ENCODE measurements at places on chromosomes 7 and 10.

DNA sequence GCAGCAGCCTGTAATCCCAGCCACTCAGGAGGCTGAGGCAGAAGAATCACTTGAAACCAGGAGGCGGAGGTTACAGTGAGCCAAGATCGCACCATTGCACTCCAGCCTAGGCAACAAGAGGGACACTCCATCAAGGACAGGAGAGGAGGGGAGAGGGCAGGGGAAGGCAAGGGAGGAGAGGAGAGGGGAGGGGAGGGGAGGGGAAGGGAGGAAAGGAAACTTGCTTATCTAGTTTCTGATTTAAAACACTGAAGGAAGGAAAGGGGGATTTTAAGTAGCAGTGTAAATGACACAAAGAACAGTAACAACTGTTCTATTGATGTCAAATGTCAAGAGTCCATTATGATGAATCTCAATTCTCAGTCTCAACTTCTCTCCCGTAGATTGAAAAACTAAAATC lies 43.7 kb downstream of the SRPK2 start:
- DNase-seq: no peak

GRCh38 chr7:74535951-74536356 lies 82.2 kb downstream of the GTF2IRD1 start:
- DNase-seq: no peak

DNA sequence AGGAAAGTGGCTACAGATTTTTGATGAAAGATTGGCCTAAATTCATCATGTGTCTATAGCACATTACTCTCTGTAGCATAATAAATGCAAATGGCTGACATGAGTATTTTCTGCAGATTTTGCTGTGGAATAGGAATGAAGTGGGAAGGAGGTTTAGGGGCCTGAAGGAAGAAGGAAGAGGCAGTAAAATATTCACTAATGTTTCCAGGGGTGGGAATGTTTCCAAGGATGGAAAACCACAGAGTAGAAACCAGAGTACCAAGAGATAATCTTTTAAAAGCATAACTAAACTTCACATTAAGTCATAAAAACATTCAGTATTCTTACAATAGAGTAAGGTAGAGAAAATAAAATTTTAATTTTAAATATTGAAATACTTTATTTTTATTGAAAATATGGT lies 267.8 kb downstream of the BICC1 start:
- no peak for DNase-seq

DNA sequence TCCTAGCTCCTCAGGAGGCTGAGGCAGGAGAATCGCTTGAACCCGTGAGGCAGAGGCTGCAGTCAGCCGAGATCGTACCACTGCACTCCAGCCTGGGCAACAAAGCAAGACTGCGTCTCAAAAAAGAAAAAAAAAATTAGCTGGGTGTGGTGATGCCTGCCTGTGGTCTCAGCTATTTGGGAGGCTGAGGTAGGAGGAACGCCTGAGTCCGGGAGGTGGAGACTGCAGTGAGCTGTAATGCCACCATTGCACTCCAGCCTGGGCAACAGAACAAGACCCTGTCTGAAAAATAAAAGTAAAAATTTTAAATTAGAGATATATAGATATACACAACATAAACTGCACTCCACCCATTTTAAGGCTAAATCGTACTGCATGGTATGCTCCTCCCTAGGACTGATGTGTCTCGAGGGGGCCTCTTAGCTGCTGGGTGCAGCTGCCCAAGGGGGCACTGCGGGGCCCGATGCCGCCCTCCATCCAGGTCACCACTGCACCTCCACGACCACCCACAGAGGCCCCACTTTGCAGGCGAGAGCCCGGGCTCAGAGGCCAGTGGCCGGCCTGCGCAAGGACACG lies 40.9 kb upstream of the FOXK1 start:
- no peak for DNase-seq

DNA sequence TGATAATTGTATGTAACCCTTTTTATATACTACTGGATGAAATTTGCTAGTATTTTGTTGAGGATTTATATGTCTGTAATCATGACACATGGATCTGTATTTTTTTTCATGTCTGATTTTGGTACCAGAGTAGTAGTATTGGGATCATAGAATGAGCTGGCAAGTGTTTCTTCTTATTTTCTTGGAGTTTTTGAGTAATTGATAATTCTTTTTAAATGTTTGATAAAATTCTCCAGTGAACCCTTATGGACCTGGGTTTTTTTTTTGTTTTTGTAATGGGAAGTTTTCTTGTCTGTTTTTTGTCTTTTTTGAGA lies 28.4 kb downstream of the ZNF33A start:
- DNase-seq: no peak

GRCh38 chr10:119496273-119496672 lies 46.2 kb downstream of the RGS10 start:
- DNase-seq: no peak

DNA sequence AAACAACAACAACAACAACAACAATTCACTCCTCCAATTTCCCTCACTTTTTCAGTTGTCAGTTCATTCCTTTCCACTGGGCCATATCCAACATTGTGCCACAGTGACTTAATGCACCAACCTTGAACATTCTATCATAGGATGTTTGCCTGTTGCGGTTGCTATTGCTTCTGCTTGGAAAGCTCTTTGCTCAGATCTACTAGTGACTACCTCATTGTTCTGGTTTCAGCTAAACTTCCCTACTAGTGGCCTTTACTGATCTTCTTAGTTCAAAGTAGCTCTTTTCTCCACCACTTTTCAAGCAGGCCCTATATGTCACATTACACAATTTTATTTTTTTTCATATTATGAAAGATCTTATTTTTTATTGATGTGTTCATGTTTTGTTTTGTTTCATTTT lies 9.8 kb upstream of the STEAP4 start:
- no peak for DNase-seq

DNA sequence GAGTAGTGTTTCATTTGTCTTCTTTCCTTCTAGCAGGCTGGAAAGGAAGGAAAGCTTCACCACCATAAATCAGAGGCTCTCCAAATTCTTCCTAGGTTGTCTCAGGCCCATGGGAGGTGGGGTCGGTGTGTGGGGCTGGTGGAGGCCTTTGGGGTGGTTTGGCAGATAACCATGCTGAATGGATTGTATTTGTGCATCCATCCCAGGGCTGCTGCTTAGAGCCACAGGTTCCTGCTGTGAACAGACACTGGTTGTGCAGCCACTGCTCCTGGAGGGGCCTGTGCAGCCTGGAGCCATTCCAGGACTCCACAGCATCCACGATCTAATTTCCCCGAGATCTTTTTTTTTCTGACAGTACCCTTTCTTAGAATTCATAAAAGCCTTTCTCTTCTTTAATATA lies 741.8 kb downstream of the SUGCT start:
- DNase-seq: no peak

DNA sequence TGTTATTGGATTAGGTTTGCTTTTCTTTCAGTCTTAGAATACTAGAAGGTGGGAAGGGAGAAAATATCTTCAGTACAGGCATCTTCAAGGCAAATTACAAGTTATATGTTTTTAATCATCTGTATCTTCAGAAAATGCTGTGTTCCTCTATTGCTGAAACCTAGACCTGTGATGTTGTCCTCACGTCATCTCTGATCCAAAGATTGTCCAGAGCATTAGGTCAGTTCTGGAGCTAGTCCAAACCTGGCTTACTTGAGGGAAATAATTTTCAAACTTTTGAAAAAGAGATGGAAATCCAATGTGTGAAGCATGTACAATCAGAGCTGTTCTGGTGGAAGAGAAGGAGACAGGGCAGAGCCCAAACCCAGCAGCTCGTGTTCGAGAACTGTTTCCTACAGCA lies 217.3 kb downstream of the ZEB1 start:
- DNase-seq: no peak

DNA sequence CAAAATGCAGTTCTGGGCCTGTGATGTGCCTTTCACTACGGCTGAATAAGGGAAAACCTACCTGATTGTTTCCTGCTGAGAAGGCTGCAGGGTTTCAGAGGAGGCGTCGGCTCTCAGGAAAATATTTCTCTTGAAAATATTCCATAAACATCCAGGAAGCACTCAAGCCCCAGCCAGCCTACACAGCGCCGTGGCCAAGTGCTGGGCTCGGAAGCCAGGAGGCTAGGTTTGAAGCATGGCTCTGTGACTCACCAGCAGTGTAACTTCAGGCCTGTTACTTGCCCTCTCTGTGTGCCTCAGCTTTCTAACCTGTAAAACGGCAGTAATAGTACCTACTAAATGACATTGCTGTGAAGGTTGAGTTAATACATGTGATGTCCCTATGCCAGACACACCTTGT lies 399.1 kb downstream of the GATA3 start:
- no peak for DNase-seq

GRCh38 chr10:69318867-69319727 lies 40.8 kb downstream of the HK1 start:
- no peak for DNase-seq

DNA sequence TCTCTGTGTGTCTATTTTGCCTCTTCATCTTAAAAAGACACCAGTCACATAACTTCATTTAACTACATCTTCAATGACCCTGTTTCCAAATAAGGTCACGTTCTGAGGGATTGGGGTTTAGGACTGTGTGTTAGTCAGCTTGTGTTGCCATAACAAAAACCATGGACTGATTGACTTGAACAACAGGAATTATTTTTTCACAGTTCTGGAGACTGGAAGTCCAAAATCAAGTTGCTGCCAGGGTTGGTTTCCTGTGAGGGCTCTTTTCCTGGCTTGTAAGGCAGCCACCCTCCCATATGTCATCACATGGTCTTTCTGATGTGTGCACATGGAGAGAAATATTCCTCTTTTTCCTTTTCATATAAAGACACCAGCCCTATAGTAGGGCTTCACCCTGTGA lies 55.3 kb downstream of the REEP3 start:
- no peak for DNase-seq

GRCh38 chr7:4951903-4952636 lies 6.9 kb downstream of the MMD2 start:
- no peak for DNase-seq

DNA sequence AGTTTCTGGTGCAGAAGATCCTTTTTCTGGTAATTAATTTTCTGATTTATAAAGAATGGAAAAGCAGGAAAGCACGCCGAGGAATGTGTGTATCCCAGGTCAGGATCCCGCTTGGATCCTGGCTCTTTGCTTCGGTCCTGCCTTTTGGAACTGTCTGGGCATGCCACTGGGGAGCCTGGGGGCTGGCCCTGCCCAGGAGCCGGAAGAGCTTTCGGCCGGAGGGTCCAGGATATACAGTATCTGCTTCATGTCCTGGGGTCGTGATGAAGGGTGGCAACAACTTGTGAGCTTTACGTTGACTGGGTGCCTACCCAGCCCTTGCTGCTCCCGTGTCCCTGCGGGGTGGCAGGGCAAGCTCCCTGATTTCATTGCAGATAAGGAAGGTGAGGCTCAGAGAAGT lies 2.4 kb downstream of the SH2D4B start:
- no peak for DNase-seq
